HT1080 (cell line): ENCODE measurements at places on chromosomes 4 and X.

- no peak for DNase-seq
Observed at GRCh38 chr4:137934911-137935310, 307.2 kb downstream of the SLC7A11 start.

DNA sequence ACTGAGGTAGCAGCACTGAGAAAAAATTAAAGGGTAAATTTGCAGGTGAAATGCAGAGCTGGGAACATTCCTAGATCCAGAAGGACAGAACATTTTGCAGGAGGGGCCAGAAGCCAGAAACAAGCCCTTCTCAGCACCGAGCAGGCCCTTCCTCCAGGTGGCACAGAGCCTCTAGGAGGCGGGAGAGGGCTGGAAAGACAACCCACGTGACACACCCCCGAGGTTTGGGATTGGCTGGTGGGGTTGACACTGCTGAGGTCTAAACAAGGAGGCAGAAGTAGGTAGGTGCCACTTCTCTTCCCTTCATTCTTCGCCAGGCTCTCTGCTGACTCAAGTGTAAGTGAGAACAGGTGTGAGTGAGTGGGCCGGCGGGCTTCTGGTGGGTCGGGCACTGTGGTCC, at the start of gene PAGE4:
Gene PAGE4, plus strand, starts transcription at position 288 of the 400 bp plus-strand sequence. CDS start 1,126 bp downstream, outside the sequence.
- peak; percentile 7 for DNase-seq

GRCh38 chrX:28639451-28639850, 52.2 kb downstream of the IL1RAPL1 start:
- DNase-seq, result peak; percentile 50

DNA sequence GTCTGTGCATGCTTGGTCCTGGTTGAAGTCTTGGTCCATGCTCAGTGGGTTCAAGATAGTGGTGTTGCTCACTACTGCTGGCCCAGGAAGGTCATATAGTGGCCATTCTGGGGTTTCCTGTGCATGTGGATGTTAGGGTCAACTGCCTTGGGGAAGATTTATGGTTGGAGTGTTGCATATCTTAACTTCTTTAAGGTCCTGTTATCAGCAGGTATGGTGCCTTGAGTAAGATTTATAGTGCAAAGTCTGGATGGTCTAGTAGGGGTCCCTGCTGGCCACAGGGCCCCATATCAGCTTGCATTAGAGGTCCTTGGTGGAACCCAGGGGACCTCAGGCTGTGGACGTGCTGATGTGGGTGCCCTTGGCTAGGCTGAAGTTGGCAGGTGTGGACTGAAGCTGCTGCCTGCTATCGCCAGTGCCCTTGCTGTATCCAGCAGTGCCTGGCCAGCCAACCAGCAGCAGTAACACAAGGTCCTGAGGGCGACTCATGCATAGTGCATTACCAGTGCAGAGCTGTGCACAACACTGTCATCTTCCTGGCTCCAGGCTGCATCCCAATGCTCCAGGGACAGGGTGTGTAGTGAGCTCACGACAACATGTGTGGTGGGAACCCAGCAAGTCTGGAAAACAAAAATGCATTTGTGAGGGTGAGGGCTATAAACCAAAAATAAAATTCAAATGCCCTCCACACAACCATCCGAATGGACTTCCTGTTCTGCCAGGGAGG, 61.0 kb downstream of the BEX3 start:
- DNase-seq, result no peak

DNA sequence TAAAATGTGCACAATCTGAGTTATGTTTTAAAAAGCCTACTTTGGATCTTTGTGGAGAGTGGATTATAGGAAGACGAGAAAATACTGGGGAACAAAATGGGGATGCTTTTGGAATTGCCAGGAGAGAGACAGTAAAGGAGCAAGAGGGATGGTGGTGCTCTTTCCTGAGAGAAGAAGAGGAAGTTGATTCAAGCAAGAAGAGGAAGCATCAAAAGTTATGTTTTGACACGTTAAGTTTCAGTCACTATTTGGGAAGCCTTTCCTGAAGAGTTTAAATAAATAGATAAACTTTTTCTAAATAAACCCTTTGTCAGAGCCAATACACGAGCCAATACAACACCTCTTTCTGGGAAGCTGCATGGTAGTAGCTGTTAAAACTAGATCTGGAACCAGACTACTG, 394.1 kb downstream of the GALNTL6 start:
- no peak for DNase-seq

DNA sequence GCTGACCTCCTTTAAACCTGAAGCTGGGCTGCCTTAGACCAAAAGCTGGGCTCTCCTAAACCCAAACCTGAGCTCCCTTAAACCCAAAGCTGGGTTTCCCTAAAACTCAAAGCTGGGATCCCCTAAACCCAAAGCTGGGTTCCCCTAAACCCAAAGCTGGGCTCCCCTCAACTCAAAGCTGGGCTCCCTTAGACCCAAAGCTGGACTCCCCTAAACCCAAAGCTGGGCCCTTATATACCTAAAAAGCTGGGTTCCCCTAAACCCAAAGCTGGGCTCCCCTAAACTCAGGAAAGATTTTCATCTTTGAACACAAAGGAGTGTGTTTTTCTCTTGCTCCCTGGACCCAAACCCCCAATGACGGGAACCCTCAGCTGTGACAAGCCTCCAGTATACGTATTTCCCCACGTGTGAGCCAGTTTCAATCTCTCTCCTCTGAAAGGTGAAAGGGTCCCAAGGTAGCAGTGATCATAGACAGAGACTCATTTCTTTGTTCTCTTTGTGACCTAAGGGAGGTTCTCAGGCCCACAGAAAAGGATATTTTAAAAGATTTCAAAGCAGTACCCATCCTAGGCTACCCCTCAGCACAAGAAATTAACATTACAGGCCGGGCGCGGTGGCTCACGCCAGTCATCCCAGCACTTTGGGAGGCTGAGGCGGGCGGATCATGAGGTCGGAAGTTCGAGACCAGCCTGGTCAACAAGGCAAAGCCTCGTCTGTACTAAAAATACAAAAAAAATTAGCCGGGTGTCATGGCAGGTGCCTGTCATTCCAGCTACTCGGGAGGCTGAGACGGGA, 31.3 kb upstream of the ASMTL start:
- DNase-seq, result no peak

DNA sequence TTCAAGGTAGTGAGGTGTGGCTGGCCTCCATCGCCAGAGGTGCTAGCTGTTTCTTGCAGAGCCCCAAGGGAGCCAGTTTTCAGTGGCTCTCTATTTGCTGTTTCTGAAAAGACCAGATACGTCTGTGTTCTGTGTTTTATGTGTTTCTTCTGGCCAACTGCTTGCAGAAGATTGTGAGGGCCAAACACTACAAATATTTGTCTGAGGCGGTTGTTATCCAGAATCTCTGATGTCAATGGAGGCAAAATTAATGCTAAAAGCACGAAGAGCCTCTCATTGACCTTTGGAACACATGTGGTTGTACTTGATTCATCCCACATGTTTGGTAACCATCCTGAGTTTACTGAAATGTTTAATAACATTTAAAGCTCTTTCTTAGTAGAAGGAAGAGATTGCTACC, 113.9 kb downstream of the CT47B1 start:
- no peak for DNase-seq

DNA sequence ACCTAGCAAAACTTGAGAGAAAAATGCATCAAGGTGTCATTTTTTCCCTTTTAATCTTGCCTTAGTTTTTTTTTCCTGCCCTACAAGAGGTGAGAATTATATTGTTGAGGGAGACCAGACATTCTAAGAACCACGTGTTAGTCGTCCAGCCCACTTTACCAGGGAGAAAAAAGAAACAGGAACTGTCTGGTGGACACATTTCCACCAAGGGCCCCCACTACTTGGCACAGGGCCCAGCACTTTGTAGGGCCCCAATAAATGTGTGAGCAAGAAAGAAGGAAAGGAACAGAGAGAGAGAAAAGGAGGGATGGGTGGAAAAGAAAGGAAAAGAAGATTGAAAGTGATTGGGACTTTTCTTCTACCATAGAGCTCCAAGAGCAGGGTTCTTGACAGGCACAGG, 3.9 kb upstream of the EGFL6 start:
- DNase-seq, result no peak

- no peak for DNase-seq
Observed at GRCh38 chrX:95057341-95057740, 1383.3 kb downstream of the FAM133A start.

DNA sequence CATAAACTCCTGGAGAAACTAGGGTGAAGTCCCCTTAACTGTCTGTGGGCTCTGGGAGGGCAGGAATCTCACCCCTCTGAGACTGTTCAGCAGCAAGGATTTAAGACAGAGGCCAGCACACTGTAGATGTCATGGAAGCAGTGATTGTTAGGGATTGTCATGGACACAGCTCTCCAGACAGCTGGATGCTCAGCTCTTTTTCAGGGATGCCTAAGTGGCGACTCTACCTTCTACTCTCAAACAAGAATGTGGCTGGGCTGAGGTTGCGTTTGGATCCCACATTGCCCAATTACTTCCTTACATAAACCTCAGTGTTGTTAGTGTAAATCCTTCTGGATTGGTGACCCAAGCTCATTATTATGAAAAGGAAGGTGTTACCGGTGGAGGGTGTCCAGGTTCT, 291.9 kb upstream of the VCX3A start:
- no peak for DNase-seq

GRCh38 chrX:118493016-118493415, 2.6 kb upstream of the DOCK11 start:
- no peak for DNase-seq

DNA sequence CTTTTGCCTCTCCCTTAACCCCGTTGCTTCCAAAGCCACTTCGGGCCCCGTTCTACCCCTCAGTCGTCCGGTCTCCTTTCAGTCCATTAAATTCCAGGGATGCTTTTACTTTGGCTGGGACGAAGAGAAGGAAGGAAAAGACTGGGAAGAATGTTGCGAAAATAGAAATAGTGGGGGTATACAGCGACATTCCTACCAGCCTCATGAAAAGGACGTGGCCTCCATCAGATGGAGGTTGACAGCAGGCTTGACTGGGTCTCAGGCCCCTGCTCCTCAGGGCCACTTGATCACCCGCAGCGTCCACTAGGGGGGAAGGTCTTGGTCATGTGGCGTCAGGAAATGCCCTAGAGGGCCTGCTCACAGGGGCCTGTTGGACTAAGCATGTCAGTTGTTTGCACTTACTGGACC, 657 bp upstream of the ANKRD50 start:
- peak; percentile 75 for DNase-seq

DNA sequence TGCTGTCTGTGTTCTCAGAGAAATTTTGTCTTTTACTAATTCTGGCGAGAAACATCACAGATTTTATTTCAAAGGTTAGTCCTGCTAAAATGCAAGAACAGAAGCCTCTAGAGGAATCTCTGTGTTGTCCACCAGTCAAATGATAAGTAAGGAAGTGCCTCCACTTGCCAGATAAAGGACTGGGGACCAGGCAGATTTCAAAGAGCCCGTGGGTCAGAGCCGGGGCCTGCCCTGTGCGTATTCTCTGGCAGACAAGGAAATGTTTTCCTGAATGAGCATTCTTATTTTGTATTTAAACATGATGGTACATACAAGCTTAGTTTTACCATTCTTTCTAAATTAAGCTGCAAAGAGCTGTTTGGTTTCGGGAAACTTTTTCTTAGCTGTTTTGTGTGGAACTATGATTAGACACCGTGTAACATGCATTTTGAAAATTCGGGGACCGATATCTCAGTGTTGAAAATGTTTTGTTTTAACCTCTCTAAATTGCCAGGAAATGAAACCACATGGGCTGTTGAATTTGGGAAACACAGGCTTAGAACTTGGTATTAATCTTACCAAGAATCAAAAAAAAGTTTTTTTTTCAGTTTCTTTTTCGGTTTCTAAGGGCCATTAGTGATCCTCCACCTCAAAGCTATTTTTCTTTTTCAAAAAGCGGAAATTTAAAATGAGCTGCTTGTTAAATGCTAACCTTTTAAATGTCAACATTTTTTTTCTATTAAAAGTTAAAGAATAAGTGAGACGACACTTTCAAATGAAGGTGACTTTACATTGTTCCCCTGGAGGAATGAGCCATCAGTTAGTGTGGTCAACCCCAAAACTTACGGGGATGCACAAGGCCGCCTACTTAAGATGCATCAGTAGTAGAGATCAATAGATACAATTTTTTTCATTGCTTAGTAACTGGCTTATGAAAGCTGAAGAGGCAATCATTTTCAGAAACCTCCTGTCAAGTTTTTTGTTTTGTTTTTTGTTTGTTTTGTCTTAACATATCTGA, 89.6 kb upstream of the MTM1 start:
- no peak for DNase-seq

DNA sequence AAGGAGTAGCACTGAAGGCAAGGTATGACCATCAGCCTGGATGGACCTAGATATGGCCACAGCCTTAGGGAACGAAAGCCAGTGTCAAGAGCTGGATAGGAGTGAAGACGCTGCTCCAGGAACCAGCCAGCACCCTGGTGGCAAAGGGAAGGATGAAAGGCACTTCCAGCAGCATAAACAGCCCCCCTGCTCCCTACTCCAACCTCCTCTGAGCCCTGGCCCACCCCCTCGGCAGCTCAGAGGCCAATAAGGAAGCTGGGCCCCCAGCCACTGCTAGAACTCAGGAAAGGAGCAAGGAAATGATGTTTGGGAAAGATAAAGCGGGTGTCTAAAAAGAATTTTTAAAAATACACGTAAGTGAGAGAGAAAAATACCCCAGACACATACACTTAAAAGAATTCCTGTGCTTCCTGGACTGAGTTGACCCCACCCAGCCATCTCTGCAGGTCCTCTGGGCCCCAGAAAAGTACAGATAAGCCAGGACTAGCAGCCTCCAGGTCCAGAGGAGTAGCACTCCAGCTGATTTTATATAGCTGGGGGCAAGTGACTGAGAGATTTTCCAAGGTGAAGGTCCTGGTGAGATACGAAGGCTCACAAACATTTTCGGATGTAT, 170.4 kb downstream of the SHROOM4 start:
- DNase-seq, result no peak

DNA sequence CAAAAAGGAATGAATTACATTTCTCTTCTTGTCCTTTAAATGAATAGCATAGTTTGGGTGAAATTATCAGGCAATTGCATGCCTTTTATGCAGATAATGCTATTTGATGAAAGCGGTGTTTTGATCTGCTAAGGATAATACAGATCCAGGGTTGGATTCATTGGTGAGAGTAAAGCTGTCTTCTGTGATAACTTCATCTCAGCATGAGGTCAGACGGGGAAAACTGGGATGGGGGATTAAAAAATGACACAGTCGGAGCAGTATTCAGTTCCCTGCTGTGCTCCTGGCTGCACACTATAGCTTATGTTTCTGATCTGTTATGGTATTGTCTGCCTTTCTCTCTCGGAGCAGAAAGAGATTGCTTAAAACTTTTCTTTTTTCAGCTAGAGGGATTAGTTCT, 105.9 kb upstream of the TENM3 start:
- no peak for DNase-seq

GRCh38 chrX:31652650-31653049, 580.8 kb upstream of the FTHL17 start:
- no peak for DNase-seq

GRCh38 chr4:118836301-118837120, 585 bp upstream of the SEC24D start:
- peak; percentile 63 for DNase-seq

DNA sequence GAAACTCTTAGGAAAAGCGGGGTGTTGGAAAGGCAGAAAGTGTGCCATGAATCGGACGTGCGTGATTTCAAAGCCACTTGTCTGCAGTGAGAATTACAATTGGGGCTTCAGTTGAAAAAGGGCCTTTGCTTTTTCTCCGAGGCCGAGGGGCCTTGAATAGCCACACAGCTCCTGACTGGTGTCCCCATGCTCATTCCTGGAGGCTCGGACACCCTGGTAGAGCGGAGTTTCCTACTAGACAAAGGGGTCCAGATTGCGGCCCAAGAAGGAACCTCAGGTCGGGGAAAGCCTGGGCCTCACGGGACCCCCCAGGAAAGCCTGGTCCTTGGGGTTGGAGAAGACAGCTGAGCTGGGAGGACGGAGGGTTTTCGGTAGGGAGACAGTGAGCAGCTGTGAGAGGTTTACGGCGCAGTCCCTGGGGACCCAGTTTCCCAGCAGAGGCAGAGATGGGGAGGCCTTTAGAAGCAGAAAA, 3.0 kb upstream of the SHOX start:
- DNase-seq, result no peak
